ENCODE measurements at places on chromosomes 2 and 18.

DNA sequence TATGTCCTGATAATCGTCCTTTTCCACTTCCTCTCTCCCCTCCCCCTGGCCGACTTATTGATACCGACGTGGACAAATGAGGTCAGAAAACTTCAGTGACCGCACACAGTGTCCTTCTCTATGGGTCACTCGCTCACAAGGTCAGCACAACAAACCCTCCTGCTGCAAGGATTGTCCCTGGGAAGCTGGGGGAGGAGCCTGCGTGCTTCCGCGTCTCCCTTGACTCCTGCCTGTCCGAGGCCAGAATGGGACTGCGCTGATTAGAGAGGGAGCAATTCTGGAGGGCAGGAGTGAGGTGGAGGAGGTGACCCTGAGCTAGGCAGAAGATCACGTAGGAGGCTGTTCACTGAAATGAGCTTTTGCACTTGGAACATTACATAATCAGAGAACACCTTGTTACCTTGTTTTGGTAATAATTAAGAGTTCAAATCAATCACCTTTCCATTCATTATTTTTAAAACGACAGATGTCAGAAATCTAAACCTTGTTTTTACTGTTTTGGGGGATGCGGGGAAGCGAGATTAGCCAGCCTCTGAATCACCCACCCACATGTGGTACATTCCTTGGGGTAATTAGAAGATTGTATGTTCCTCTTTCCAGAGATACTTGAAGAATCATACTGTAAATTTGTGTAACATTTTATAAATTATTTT, 70.6 kb downstream of the CTAGE1 start:
- DNase-seq = no peak

DNA sequence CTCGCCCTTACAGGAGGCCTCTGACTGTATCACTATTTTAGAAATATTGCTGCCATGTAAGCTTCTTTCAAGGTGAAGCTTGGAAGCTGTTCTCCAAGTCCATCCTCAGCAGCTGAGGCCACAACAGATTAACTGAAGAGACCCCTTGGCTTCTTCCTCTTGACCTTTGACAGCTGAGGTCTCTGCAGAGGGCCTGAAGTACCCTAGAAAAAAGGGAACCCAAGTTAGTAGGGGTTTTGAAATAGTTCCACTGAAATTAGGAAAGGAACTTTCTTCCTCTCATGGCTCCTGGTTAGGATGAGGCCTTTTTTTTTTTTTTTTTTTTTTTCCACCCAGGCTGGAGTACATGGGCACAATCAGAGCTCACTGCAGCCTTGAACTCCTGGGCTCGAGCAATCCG, 15.5 kb upstream of the IHH start:
- no peak for DNase-seq

DNA sequence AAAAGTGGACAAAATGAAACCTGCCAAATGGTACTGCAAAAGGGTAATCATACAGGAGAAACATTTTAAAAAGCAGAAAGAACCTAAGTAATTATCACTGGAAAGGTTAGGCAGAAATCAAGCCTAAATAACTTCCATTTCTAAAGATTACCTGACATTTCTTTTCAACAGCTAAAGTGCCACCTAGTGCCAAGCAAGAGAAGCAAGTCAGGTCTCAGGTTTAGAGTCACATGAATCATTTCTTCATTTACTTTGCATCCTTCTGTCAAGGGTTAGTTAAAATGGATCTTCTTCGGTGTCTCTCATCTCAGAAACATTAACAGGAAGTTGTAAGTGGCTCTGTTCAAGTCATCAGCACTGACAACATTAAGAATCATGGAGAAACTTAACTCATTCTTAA, 90.3 kb downstream of the AKAIN1 start:
- no peak for DNase-seq

- DNase-seq = no peak
Observed at GRCh38 chr2:44550561-44550960, 188.8 kb downstream of the CAMKMT start.

DNA sequence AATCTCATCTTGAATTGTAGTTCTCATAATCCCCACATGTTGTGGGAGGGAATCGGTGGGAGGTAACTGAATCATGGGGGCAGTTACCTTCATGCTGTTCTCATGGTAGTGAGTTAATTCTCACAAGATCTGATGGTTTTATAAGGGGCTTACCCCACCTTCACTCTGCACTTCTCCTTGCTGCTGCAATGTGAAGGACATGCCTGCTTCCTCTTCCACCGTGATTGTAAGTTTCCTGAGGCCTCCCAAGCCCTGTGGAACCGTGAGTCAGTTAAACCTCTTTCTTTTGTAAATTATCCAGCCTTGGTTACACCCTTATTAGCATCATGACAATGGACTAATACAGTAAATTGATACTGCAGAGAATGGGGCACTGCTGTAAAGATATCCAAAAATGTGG, 57.9 kb downstream of the SCN7A start:
- no peak for DNase-seq

DNA sequence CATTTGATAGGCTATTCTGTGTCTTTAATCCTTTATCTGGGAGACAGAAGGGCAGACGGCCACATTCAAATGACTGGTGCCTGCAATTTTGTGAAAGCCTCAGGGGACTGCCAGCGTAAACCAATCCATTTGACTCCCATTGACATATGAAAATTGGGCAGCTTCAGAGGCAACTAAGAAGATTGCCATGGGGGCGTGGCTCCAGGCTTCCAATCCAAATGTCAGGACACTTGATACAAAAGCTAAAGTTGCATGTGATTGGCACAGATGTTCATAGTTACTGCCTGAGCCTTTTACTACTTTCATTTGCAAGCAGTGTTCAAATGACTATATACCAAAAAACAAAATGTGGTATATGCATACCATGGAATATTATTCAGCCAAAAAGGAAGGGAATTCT, 42.0 kb downstream of the SPC25 start:
- DNase-seq = no peak

DNA sequence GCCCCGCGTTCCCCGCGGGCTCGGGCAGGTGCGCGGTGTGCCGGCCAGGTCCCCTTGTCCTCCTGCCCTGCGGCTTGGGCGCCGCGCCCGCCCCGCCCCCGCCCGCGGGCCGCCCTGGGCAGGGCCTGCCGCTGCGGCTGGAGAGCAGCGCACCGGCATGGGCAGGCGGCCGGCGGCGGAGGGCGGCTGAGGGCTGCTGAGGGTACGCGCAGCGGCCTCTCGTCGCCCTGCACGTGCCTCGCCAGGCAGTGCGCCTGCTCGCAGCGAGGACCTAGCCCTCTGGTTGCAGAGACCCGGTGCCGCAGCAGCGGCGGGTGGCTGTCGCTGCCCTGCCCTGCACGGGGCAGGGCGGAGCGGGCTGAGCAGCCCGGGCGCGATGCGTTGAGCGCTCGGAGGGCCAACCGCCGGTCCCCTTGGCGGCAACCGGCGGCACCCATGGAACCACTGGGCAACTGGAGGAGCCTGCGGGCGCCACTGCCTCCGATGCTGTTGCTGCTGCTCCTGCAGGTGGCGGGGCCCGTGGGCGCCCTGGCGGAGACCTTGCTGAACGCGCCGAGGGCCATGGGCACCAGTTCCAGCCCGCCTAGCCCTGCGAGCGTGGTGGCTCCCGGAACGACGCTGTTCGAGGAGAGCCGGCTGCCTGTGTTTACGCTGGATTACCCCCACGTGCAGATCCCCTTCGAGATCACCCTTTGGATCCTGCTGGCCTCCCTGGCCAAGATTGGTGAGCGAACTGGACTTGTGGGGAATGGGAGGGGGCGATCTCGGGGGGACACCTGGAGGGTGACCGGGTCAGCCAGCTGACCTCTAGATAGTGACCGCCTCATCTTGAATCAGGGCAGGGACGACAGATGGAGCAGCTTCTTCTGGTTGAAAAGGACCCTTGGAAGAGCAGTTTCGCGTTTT, at the start of gene SLC9A2:
Gene SLC9A2, plus strand, starts transcription at position 140 of the 906 bp plus-strand sequence. Its CDS starts 296 bp downstream, at position 436.
- no peak for DNase-seq

DNA sequence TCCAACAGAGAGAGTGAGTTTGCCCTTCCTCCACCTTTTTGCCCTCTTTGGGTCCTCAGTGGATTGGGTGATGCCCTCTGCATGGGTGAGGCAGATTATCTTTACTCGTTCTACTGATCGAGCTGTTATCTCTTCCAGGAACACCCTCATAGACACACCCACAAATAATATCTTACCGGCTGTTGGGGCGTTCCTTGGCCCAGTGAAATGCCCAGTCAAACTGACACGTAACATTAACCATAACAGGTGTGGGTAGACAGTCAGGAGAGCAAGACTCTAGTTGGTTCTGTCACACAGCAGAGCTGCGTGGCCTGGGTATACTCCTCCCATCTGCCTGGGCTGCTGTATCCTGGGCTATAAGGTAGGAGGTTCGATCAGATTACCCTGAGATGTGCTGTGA, 144.1 kb downstream of the AGAP1 start:
- DNase-seq = no peak

- no peak for DNase-seq
Observed at GRCh38 chr2:8036366-8036765, 645.5 kb upstream of the ID2 start.

DNA sequence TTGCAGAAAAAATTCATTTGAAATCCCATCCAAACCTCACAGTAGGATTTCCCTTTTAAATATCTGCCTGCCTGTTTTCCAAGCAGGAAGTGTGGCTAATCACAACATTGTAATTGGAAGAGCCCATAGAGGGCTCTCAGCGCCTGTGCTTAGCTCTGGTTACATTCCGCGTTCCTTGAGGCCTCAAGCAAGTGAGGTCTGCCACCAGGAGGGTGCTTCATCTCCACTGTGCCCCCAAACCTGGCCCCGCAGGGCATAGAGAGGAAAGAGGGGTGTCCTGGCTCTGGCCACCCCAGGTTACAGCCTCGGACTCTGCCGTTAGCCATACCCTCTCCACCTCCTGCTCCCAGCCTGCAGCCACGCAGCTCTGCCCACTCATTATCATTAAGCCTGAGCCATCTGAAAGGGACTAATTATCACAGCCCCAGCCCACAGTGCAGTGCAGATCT, 214.8 kb downstream of the SP3 start:
- DNase-seq = no peak

DNA sequence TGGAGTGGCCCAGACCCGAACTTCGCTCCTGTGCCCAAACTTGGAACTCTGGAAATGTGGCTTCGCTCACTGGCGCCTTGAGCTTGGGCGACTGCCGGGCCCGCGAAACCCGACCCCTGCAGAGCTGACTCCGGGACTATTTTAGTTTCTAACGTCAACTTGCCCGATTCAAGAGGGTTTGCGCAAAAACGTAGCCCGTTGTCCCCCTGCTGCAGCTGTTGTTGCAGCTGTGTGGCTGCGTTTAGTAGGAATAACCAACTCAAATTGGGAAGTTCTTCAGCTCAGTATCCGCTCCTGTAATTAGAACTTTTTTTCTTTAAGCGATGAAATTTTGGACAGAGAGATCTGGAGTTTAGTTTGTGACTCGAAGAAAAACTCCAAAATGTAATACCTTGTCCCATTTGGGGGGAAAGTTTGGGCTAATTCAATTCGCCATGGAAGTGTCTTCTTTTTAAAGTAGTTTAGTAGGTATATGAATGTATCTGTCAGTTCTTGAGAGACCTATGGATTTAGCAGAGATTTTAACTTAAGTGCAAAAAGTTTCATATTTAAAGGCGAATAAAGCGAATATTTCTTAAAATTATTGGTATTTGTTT, 559 bp downstream of the MYL12A start:
- DNase-seq = no peak

DNA sequence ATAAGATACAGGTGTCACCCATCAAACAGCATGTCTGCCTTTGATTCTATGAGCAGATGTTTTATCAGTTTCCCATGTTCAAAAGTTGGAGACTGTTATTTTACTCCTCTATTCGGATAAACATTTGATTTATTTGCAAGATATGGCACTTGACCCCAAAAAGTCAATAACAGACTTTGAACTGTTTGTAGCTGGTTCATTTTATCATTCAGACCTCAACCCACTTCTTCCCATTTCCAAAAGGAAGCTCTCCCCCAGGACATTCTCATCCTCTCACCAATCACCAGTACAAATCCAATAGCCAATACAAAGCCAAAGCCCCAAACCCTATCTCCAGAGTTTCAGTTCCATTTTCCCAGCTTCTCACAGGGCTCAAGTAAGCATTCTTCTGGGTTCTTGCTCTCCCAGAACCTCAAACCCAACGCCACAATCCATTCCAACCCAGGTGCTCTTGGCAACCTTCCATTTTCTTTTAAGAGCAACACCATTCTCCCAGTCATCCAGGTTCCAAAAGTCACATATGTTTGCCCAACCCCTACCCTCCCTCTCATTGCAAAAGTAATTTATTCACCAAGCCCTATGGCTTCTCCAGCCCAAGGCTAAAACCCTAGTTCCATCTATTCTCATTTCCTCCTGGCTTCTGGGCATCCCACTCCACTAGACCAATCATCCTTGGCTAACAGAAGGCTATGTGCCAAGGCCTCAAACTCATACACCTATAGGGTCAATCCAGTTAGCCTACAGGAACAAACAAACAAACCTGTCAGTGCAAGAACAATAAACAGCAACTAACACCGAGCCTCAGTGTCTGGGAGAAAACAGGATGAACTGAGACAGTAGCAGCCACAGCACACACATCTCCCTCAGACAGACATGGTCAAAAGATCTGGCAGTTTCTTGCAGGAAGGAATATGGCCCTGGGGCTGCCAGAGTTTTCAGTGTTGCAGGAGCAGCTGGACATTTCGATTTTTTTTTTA, 9.2 kb downstream of the ACVR1 start:
- no peak for DNase-seq

DNA sequence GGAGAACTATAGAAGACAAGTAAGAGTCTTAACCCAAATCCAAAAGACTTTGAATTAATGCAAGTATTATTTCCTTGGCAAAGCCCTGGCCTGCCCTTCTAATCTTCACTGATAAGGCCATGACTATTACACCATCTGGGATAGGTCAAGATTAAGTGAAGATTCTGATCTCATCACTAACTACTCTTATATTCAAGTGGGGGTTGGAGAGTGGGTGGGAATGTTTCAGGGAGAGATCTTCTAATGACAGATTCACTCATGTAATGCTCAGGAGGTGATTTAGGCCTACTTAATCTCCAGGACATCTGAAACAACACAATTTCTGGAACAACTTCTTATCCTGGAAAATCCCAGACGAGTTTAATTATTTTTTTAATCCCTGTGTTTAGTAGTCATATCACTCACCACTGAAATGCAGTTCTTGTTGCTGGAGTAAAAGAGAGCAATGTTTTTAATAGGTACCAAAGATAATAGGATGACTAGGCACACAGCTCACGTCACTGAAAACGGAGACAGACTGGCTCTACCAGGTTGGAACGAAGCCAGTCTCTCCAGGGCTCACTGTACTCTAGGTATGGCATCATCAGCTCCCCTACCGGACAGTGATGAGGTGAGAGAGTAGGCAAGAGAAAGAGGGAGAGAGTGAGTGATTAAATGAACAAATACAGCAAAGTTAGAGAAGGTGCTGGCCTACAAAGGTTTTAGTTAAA, 133.1 kb downstream of the NCKAP5 start:
- peak; percentile 33 for DNase-seq

DNA sequence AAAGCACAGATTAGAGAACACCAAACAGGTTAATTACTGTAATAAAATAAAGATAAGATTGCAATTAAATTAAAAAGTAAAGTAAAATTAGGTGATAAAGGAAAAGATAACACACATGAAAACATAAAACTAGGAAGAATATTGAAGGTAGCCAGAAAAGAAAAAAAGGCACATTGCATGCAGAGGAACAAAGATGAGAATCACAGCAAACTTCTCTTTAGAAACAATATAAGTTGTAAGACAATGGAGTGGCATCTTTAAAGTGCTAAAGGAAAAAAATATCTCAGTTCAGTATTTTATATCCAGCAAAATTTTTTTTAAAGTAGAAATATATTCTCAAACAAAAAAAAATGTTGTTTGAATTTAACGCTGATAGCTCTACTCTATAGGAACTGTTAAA, 366.0 kb downstream of the CPS1 start:
- no peak for DNase-seq

- DNase-seq = no peak
Observed at GRCh38 chr18:56593906-56594305, 44.5 kb downstream of the TXNL1 start.

GRCh38 chr2:157938556-157938955, 62.4 kb upstream of the ACVR1 start:
- no peak for DNase-seq
